Posterior vena cava (tissue), 2 donors: ENCODE measurements at places on chromosomes 2 and 18. TPM values are rescaled to one million over a fixed set of nuclear protein-coding genes. Genes with fewer than 3 reads are reported as not detected.

The WDR12 gene
- 33.6 TPM for total RNA-seq

The SLC20A1 gene
- 43.6 TPM for total RNA-seq

The AFG3L2 gene
- 26.4 TPM for total RNA-seq

The HOXD8 gene
- total RNA-seq, result 30.6 TPM

The TDRD15 gene
- not detected for total RNA-seq
